ENCODE measurements at places on chromosomes 1 and 21. TPM values are rescaled to one million over a fixed set of nuclear protein-coding genes. Genes with fewer than 3 reads are reported as not detected.

GRCh38 chr1:232292239-232292638 lies 337.7 kb downstream of the SIPA1L2 start:
- no peak for DNase-seq

- DNase-seq, result no peak
Measured at GRCh38 chr1:174322202-174322862, 125.4 kb upstream of the GPR52 start.

DNA sequence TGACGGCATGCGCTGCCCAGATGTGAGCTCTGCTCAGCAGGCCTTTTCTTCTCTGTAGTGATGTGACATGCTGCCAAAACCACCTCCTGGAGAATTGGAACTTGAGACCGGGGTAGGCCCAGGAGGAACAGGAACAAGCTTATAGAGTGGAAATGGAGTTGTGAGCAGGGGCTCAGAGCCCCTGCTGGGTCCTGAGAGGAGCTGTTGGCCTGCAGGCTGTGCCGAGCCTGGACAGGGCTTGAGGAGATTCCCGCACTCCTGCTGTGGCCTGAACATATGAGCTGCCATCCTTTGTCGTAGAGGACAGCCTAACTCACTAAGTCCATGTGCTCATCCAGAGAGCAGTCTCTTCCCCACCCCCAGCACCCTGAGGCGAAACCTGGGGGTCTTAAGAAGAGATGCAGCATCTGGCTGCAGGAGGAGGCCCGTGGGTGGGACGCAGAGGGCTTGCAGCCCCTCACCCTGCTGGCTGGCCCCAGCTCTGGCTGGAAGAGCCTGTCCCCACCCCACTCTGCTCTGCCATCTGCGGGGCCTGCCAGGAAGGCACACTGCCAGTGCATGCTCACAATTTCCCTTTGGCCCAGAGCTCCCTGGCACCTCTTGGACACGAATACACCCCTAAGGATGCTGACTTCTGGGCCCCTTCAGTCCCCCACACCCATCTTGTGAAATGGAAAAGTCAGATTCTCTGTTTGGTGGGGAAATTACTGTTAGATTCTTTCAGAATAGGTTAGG lies 42.5 kb downstream of the PTPRF start:
- no peak for DNase-seq

DNA sequence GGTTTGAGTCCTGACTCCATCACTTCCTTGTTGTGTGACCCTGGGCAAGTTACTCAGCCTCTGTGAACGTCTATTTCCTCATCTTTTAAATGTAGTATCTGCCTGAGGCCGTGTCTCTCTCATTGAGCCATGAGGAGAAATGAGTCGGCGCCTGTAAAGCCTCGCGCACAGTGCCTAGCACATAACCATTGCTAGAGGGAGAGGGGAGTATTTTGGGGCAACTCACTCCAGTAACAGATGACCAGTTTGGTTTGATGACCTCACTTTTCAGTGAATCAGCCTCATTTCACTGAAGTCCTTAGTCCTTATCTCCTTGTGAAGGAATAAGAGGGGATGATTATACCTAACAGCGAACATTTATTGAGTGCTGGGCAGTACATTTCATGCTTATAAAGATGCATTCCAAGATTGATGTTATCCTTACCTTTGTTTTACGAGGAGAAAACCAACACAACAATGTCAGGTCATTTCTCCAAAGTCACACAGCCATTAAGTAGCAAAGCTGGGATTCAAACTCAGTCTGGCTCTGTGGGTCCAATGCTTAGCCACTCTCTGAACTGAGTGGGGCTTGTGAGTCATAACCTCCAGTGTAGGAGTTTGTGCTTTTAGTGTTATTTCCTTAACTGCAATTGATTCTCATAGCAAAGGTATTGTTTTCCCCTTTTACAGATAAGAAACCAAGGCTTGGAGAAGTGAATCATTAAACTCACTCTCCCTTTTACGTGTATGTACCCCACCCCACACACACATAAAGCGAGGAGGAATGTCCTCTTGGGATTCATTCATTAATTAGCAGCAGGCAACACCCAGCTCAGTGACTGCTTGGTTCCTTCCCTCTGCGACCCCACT lies 25.9 kb downstream of the KCNC4 start:
- DNase-seq, result peak; percentile 74

- no peak for DNase-seq
Measured at GRCh38 chr1:243727503-243728203, 122.4 kb downstream of the AKT3 start.

DNA sequence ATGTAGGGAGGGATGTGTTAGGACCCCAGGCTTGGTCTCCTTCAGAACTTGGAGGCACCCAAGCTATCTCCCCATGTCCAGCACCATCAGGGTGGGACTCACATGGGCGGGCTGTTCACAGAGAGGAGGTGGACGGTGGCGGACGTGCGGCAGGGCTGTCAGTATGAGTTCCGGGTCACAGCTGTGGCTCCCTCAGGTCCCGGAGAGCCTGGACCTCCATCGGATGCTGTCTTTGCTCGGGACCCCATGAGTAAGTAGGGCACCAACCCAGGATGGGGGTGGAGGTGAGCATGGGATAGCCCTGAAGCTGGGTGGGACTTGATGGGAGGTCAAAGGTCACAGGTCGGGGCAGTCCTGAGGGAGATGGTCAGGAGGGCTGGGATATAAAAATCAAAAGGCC lies 27.8 kb downstream of the IGFN1 start:
- DNase-seq, result no peak

- DNase-seq, result peak; percentile 60
Measured at GRCh38 chr1:242454262-242455051, 70.0 kb downstream of the PLD5 start.

GRCh38 chr1:119987112-119987511 lies 82.3 kb downstream of the NOTCH2 start:
- no peak for DNase-seq

GRCh38 chr1:57131701-57132394 lies 166.0 kb upstream of the C8B start:
- DNase-seq, result no peak

DNA sequence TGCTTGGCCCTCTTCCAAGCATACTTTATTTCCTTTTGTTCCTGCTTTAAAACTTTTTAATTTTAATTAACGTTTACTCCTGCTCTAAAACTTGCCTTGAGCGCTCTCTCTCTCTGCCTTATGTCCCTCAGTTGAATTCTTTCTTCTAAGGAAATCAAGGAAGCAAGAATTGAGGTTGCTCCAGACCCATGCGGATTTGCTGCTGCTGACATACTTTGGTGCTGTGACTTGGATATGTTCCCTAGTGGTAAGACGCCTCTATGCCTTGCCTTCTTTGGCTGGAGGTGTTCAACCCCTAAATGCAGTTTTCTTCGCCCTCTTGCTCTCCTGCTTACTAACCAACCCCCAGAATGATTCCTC lies 148.1 kb downstream of the ADSS2 start:
- DNase-seq, result no peak

- DNase-seq, result peak; percentile 34
Measured at GRCh38 chr1:198086051-198086745, 70.6 kb upstream of the NEK7 start.

DNA sequence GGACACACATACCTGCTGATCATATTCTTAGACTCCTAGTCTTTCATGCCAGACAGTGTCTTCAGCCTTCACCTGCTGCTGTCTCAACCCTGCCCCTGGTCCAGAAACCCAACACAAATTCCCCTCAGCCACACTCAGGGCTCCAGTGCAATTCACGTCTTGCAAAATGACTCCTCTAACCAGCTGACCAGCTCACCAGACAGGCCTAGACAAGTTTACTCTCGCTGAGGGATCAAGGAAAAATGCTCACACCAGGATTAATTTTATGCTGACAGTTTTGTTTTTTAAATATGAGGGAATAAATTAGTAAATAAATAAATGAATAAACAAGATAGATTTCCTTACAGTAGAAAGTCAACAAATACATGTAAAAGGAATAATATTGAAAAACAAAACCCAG lies 28.5 kb downstream of the CCDC185 start:
- no peak for DNase-seq

DNA sequence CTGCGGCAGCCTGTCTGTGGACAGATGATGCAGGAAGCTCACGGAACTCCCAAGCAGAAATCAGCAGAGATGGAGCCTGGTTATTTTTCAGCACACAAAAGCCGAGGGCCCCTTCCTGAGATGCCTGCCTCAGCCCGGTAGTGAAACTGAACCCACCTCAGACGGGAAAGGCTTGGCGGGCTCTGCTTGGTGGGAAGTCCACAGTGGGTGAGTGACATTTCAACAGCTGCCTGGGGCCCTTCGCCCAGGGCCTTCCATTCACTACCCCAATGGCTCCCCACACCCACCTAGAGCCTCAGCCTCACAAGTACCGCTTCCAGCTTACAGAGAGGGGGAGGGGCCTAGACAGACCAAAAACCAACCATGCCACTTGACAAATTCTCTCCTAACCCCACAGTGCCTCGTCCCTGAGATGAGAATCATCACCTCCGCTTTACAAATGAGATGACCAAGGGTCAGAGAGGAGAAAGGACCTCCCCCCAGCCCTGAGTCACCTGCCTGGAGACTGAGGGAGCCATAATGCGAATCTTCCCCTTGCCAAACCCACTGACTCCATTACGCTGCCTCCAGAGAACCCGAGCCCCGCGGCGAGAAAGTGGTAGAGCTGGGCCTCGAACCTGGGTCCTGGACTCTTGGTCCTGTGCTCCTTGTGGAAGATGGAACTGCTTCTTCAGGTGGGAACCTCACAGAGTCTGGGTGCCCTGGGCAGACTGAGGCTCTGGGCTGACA lies 3.4 kb upstream of the ECE1 start:
- DNase-seq, result no peak

DNA sequence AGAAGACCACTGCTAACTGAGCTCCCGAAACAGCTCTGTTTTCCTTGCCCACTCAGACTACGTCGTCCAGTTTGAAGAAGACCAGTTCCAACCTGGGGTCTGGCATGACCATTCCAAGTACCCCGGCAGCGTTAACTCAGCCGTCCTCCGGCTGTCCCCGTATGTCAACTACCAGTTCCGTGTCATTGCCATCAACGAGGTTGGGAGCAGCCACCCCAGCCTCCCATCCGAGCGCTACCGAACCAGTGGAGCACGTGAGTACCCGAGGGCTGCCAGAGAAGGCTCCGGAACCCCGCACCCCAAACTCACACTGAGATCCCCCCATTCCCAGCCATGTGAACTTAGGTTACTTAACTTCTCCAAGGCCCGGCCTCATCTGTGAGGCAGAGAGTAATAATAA lies 63.7 kb upstream of the CNTN2 start:
- no peak for DNase-seq

- no peak for DNase-seq
Measured at GRCh38 chr1:115105831-115106230, 16.5 kb upstream of the TSPAN2 start.

- DNase-seq, result peak; percentile 7
Measured at GRCh38 chr1:84750110-84750730, 60.0 kb upstream of the SSX2IP start.

GRCh38 chr1:70327306-70328076 lies 27.0 kb downstream of the ANKRD13C start:
- DNase-seq, result peak; percentile 1

DNA sequence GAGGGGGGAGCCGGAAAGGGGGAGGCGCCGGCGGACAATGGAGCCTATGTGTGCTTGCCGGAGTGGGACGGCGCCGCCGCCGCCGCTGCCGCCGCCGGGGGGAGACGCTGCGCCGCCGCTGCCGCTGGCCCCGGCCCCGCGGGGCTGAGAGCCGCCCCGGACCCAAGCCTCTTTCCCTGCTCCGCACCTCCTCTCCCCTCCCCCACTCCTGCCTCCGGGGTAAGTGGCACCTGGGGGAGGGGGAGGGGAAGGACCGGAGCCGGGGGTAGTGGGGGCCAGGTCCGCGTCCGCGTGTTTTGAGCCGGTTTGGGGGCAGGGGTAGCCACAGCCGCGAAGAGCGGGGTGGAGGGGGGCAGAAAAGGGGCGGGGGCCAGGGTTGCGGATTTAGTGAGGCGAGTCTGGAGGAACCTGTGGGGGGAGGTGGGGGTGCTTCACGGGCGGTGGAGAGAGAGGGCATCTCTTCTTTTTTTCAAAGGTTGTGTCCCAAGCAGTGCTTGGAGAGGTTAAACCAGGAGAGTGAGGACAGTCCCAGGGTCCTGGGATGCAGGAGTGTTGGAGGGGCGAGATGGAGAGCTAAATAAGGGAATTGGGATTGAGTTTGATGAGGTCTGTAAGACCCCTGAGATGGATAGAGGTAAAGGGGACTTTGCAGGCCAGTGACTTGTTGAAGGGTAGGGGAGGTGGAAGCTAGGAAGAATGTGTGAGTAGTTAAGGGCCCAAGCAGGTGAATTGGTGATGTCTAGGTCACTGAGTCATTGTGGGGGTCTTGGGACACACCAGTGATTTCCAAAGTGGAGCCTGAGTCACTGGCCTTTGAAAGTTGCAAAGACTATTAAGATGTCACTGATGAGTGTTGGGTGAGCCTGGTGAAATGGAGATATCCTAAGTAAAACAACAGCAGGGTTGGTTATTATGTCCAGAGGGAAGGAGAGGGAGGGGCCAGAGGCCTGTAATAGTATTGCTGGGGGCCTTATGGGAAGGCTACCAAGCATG lies 59.1 kb downstream of the BCL9 start:
- DNase-seq, result peak; percentile 18

Gene RSRP1
- 342 TPM for total RNA-seq

Gene FMN2
- 1.5 TPM for total RNA-seq

Gene VCAM1
- total RNA-seq, result 24.5 TPM

Gene DLGAP3
- total RNA-seq, result not detected

Gene FAM131C
- not detected for total RNA-seq

Gene TCHH
- total RNA-seq, result 0.17 TPM

Gene NIPAL3
- total RNA-seq, result 25.4 TPM

Gene SPRR2A
- not detected for total RNA-seq

Gene TRPM2
- total RNA-seq, result 3.2 TPM
